ENCODE measurements at places on chromosomes 5 and 9.

- no peak for DNase-seq
These were observed 364.7 kb upstream of the IRX1 start for GRCh38 chr5:3230941-3231340.

- DNase-seq = no peak
These were observed 198.7 kb downstream of the NR2F1-AS1 start for GRCh38 chr5:93382188-93382825.

DNA sequence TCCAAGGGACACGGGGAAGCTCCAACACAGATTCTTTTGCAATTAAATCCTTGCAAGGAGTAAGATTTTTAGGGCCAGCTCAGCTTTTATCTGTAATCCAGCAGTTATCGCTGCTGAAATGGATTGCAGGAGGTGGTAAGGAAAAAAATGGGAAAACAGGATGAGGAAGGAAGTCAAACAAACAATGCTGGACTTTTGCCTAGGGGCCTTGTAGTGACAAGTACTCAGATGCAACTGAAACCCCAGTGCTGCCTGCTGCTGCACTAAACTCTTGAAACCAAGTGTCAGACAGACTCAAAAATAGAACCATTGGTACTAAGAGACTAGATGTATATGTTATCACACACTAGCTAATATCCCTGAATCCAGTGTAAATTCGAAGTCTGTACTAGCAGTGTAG lies 309.2 kb downstream of the CTNND2 start:
- DNase-seq = no peak

DNA sequence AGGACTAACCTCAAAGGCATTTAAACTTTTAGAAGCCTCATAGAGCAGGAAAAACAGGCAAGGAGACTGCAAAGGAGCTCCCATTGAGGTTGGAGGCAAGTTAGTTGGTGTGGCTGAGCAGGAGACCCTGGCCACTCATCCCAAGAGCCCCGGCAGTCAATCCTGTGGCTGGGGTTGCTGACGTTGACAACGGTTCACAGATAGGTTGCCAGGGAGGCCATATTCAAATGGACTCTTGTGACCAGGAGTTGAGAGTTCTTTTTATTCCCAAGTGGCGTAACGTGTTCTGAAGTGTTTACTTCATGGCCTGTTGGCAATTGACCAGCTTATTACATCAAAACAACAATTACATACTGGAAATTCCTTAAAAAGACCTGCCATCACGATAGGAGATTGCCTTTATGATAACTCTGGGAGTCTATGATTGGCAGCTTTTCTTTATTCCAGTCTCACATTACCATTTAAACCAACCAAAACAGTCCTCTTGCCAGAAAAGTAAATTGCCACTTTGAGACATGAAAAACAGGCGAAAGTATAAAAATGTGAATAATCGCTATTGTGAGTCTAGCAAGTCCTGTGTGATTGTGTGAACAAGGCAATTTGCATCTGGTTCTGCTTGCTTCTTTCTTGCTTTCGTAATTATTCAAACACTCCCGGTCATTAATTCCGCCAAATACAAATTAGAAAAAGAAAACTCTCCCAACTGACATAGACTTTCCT lies 394.9 kb downstream of the MED10 start:
- no peak for DNase-seq

- no peak for DNase-seq
These were observed 35.2 kb downstream of the ARHGAP26 start for GRCh38 chr5:142805339-142805738.

- DNase-seq = no peak
These were observed 79.4 kb downstream of the PAM start for GRCh38 chr5:102834438-102834964.

DNA sequence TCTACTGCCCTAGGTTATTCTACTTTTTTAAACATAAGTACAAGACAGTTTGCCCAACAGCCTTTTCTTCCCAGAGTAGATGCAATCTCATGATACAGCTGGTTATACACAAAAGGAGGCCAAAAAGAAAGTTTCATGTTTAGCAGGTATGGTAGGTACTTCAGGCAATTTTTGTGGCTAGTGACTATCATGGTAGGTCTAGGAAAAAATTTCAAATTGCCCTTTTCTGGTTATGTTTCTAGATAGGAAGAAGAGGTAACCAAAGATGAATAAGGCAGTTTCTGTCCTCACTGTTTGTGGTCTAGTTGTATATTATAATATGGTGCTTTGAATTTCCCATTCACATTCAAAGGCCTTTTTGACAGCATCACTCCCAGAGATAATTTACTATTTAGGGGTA lies 19.7 kb downstream of the MEGF9 start:
- no peak for DNase-seq

DNA sequence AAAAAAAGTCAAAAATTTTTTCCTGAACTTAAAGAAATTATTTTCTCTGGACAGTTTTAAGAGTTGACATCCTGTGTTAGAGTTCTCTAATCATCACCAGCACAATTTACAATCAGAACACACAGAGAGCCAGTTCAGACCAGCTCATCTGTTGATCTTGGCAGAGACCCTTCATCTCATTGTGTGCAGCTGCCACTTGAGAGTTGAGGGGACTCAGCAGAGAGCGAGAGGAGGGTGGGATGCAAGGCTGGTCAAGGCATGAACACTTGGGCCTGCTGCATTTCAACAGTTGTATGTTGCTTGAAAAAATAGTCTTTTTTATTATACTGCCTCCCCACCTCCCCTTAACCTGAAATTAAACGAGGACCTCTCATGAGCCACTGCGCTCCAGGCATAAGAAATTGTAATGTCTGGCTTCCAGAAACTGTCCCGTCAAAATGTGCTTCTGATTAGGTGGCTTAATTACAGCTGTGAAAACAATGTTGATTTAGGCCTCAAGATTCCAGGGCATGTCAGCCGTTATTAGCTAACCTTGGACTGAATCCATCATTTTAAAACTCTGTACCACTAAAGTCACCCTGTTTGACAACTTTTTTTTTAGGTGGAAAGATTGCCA lies 383.6 kb downstream of the CCDC171 start:
- no peak for DNase-seq

GRCh38 chr5:150036513-150036912 lies 36.0 kb downstream of the HMGXB3 start:
- DNase-seq = no peak

DNA sequence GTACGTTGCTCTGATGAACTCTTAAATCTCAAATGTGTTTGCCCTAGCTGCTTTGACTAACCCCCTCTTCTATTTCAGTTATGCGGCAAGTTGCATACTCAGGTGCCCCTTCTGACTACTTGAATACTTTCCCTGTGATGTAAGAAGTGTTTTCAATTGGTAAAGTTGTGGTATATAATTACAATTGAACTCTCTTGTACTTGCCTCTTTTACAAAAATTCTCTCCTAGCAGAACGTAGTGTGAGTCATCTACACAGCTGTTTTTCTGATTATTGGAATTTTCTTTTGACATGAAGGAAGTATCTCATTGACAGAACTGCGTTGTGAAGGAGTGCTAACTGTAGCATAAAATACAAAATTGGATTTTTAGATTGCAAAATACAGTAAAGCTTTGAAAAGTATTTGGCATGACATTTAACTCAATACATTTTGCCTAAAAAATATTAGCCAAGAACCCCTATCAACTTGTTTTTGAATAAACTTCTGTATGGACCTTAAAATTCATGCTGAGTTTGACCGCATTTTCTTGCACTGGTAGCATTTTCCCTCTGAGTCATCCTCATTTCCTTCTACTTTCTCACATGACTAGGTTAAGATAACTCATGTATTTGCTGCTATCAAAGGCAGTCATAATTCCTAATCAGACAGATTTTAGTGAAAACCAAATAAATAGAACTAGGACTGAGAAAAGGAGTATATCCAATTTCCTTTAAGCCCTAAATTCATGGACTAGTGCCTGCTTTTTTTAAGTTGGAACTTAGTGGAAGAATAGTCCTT lies 6.3 kb downstream of the CRHBP start:
- DNase-seq = no peak

DNA sequence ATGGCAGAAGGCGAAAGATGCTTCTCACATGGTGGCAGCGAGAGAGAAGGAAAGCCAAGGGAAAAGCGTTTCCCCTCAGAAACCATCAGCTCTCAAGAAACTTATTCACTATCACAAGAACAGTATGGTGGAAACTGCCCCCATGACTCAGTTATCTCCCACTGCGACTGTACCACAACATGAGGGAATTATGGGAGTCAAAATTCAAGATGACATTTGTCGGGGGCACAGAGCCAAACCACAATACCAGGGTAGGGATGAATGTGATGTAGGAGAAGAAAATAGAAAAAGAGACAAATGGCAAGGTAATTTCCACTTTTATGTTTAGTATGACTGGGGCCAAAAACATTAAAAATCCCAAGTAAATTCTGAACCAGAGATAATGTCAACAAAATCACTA lies 216.8 kb downstream of the TRIM36 start:
- DNase-seq = no peak

DNA sequence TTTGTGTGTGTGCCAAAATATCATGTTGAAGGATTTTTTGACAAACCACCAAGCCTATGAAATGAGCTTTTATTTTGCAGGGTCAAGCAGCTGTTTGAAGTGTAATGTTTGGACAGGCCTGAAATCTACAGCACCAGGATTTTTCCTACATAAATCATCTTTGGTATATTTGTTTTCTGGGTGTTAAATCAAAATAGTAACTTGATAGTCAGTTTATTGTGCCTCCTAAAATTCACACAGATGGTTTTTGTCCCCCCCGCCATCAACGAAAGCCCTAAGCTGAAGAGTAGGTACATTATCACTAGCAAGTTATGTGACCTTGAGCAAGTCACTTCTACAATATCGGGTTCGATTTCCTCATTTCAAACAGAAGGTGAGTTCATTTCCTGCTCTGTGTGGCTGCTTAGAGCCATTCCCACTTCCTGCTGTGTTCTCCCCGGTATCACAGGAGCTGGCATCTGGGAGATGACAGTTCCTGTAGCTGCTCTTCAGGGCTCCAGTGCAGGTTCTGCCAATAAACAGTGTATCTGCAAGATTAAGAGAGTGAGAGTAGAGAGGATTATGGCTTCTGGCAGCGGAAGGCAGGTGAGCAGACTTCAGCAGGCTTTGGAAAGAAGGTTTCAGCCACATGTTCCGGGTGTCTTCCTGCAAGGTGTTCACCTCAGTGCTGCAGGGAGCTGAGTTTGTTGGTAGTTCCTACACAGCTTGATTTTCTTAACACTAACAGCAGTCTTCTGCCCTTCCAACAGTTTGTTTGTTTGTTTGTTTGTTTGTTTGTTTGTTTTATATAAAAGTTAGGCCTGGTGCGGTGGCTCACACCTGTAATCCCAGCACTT lies 48.4 kb upstream of the GNE start:
- DNase-seq = no peak

GRCh38 chr5:34552686-34553085 lies 103.4 kb upstream of the RAI14 start:
- no peak for DNase-seq

DNA sequence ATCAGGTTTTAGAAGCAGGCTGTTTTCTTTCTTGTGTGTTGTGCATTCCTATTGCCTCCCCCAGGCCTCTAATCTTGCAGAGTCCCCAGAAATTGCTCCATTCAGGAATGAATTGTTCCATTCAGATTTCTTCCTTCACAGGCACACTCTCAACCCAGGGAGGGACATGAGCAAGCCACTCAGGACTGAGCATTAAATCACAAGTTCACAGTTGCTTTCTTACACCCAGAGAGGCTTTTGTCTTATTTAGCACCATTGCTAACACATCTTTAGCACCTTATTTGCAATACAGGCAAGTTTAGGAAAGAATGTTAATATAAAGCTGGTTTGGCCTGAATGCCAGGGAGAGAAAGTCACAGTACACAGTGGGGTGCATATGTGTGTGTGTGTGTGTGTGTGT lies 221.4 kb downstream of the RAB3C start:
- DNase-seq = no peak

DNA sequence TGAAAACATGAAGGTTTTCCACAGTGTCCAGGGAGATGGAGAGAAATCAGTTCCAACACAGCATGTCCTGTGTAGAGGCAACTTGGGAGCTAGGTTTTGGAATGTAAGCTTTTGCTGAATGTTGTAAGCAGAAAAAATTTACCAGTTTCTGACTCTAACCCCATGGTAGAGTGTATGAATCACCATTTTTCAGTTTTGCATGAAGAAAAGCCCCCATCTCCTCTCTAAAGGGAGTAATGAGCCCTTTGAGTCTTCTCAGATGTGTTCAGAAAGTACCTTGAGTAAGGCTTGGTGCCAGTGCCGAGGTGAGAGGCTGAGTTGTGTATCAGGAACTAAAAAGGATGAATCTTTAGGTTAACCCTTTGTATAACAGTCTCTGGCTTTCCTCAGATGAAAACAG lies 96.2 kb downstream of the ADRB2 start:
- DNase-seq = no peak

- DNase-seq = no peak
These were observed 1.9 kb upstream of the RGS14 start for GRCh38 chr5:177355868-177356168.

DNA sequence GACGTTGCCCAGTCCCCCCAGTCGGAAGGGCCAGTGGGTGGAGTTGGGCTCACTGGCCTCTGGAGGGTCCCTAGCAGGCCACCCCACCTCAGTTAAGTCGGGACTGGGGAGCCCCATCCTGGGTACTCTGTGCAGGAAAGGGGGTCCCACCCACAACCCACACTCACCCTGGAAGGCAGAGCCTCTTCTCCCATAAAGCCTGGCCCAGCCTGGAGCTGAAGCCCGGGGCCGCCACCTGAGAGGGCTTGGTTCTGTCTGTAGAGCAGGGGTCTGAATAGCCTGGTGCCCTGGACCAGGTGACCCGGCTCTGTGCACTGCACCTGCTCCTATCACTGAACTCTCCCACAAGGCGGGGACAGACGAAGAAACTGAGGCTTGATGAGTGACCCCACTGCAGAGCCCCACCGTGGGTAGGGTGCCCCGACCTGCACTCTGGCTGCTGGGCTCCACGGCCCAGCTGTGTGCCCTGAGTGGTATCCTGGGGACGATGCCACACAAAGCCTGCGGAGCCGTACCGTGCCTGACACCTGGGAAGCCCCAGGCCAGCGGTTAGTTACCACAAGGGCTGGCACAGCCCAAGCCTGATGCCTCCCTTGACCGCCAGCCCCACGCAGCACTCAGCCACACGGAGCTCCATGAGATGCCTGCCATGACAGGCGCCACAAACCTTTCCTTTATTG lies 7.3 kb downstream of the PTGES2 start:
- DNase-seq = no peak

- DNase-seq = no peak
These were observed 11.4 kb upstream of the IL3 start for GRCh38 chr5:132049093-132049492.

DNA sequence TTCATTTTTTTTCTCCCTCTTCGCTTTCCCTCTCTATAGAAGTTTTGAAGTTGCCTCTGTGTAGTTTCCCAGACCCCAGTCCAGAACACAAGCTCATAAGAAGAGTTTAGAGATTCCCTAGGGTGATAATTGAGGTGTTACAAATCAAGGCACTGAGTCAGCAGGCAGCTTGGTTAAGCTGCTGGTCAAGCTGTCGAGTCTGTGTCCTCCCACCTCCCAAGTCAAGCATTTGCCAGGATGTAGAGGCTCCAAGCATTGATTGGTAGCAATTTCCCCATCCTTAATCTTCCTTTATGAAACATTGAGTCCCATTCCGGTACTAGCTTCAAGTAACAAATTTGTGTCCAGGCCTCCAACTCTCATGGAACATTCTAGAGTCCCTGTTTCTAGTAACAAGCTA lies 47.5 kb upstream of the SLC1A1 start:
- DNase-seq = no peak
